ENCODE measurements at places on chromosomes 2 and 18. TPM values are rescaled to one million over a fixed set of nuclear protein-coding genes. Genes with fewer than 3 reads are reported as not detected.

Gene CDKL4
- 3.3 TPM for total RNA-seq

Gene UGT1A8
- not detected for total RNA-seq

Gene REG3A
- total RNA-seq = not detected

Gene MALL
- total RNA-seq = 1.2 TPM

Gene DTNA
- total RNA-seq = 6.8 TPM

Gene ACADL
- total RNA-seq = 0.59 TPM

Gene UGT1A4
- not detected for total RNA-seq

Gene GAL3ST2
- total RNA-seq = under 0.01 TPM

Gene FBLN7
- 0.30 TPM for total RNA-seq

Gene KATNAL2
- 0.89 TPM for total RNA-seq

Gene CFAP53
- 0.14 TPM for total RNA-seq

Gene ATOH8
- total RNA-seq = 4.7 TPM

Gene TUBB8B
- total RNA-seq = not detected

Gene DSG2
- total RNA-seq = 102 TPM

Gene TWIST2
- total RNA-seq = 16.0 TPM

Gene MYO7B
- total RNA-seq = 0.59 TPM

Gene FBXO48
- 0.37 TPM for total RNA-seq

Gene ADRA2B
- not detected for total RNA-seq

Gene LRP1B
- total RNA-seq = 1.2 TPM

Gene XIRP2
- under 0.01 TPM for total RNA-seq

Gene TIGD1
- total RNA-seq = 3.3 TPM

Gene C18orf54
- 8.6 TPM for total RNA-seq

Gene WDSUB1
- 8.6 TPM for total RNA-seq

Gene CD226
- total RNA-seq = 6.4 TPM

Gene TCF23
- total RNA-seq = not detected

Gene USP37
- total RNA-seq = 10.6 TPM

Gene DCC
- total RNA-seq = not detected

Gene ALLC
- not detected for total RNA-seq

Gene CIAO1
- 91.8 TPM for total RNA-seq

Gene MAL
- total RNA-seq = not detected

Gene MC4R
- not detected for total RNA-seq

Gene CCDC121
- 0.83 TPM for total RNA-seq

Gene PPM1B
- total RNA-seq = 22.3 TPM

Gene UGT1A9
- total RNA-seq = not detected

Gene DSC3
- 29.1 TPM for total RNA-seq

Gene PDE1A
- total RNA-seq = 0.89 TPM

Gene AGXT
- total RNA-seq = not detected

Gene POU3F3
- total RNA-seq = not detected

Gene REEP1
- 0.18 TPM for total RNA-seq

Gene BCL11A
- total RNA-seq = 5.9 TPM

Gene ANKRD29
- 0.59 TPM for total RNA-seq

Gene SIGLEC15
- total RNA-seq = 2.5 TPM

Gene THSD7B
- not detected for total RNA-seq

Gene DNER
- 0.30 TPM for total RNA-seq

Gene POTEJ
- total RNA-seq = not detected
